ENCODE measurements at places on chromosomes 12 and 14.

DNA sequence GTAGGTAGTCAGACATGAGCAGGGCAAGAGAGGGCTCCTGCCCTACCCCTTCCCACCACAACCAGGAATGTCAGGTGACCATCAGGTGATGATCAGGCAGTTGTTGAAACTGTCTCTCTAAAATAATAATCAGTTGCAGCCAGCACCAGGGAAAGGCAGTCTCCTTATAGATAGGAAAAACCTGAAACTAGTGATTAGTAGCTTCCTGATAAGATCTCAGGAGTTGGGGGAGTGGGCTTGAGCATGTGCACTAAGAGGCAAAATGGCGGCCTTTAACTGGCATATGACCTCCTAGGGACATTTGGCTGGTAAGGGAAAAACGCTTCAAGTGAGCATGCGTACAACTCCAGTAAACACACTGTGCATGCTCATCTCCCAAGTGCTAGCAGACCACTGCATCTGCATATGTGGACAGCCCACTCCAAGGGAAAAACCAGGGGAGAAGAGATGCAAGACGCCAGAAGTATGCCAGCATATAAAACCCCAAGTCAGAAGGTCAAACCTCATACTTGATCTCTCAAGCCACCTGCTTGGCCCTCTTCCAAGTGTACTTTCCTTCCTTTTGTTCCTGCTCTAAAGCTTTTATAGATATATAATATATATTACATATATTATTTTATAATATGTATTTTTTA lies 37.1 kb downstream of the TGFB3 start:
- no peak for DNase-seq

- DNase-seq = no peak
These were observed 156.6 kb downstream of the CALM1 start for GRCh38 chr14:90553298-90553920.

DNA sequence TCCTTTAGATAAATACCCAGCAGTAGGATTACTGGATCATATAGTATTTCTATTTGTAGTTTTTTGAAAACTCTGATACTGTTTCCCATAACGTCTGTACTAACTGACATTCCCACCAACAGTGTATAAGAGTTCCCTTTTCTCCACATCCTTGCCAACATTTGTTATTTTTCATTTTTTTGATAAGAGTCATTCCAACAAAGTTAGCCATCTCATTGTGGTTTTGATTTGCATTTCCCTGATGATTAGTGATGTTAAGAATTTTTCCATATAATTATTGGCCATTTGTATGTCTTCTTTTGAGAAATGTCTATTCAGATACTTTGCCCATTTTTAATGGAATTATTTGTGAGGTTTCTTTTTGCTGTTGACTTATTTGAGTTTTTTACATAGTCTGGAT lies 486.0 kb downstream of the FLRT2 start:
- DNase-seq = peak; percentile 66

- no peak for DNase-seq
These were observed 331.6 kb upstream of the STXBP6 start for GRCh38 chr14:25381498-25381897.

GRCh38 chr14:103474893-103475292 lies 47.7 kb downstream of the CKB start:
- DNase-seq = no peak

- DNase-seq = no peak
These were observed 28.4 kb downstream of the AREL1 start for GRCh38 chr14:74684434-74684833.

- no peak for DNase-seq
These were observed 518.1 kb downstream of the TRHDE start for GRCh38 chr12:72790273-72790672.

- DNase-seq = no peak
These were observed 44.1 kb upstream of the FZD10 start for GRCh38 chr12:130118181-130118580.

- DNase-seq = no peak
These were observed 400.4 kb downstream of the ATP23 start for GRCh38 chr12:58341791-58342190.

DNA sequence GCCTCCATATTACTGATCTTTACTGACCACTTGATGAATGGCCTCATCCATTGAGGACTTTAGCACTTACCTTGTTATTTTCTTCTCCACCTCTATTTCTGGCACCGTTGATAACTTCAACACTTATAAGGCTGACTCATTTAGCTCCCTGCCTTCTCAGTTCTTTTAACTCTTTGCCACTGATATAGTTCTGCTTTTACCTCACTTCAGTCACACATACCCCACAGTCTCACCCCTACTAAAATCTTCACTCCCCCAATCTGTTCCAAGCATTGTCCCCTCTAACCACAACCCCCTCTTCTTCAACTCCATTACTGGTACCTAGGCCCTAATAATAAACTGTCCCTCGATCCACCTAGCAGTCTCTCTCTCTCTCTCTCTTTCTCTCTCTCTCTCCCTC lies 141.0 kb downstream of the PAH start:
- no peak for DNase-seq

GRCh38 chr14:99664937-99665273 lies 19.2 kb upstream of the CYP46A1 start:
- no peak for DNase-seq

DNA sequence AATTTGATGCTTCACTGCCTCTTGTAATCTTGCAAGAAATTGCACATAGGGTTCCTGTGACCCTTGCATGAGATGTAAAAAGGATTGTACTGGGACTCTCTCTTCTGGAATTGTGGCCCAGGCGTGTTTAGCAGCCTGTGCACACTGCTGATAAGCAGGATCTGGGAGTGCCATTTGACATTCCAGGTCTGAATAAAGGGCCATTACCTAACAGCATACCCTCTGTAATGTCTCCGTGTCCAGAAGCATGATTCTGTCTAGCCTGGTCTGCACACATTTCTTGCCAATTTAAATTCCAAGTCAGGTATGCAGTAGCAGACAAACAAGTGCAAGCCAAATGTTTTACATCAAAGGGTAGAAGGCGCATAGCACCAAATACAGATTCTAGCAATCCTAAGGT lies 18.1 kb upstream of the MAPKAPK5 start:
- no peak for DNase-seq

DNA sequence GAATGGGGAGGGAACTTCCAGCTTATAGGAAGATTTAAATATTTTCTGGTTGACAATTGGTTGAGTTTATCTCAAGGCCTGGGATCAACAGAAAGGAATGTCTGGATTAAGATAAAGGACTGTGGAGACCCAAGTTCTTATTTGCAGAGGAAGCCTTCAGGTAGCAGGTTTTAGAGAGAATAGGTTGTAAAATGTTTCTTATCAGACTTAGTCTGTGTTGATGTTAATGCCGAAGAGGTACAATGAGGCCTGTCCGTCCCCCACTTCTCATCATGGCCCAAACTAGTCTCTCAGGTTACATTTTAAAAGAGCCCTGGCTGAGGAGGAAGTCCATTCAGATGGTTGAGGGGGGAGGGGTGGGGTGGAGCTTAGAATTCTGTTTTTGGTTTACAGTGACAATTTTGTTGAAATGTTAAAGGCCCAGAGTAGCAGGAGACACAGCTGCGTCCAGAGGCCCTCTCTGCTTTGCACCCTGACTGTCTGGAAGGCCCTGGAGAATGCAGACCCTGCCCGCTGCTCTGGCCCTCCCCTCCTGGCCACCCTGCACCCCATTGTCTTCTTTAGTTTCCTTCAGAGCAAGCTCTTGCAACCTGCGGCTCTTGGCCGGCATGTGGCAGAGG lies 672.5 kb upstream of the TMEM132C start:
- DNase-seq = no peak

- peak; percentile 38 for DNase-seq
These were observed 198.4 kb downstream of the PPM1H start for GRCh38 chr12:62736596-62736995.

DNA sequence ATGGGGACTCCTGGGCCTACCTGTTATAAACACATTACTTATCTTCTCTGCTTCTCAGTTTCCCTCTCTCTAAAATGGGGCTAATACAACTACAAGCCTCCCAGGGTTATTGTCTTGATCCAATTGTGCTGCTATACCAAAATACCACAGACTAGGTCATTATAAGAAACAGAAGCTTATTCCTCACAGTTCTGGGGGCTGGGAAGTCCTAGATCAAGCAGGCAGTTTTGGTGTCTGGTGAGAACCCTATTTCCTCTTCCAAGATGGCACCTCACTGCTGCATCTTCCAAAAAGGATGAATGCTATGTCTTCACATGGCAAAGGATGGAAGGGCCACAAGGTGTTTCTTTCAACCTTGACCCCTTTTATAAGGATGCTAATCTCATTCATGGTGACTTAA lies 732.9 kb upstream of the TBX3 start:
- no peak for DNase-seq

DNA sequence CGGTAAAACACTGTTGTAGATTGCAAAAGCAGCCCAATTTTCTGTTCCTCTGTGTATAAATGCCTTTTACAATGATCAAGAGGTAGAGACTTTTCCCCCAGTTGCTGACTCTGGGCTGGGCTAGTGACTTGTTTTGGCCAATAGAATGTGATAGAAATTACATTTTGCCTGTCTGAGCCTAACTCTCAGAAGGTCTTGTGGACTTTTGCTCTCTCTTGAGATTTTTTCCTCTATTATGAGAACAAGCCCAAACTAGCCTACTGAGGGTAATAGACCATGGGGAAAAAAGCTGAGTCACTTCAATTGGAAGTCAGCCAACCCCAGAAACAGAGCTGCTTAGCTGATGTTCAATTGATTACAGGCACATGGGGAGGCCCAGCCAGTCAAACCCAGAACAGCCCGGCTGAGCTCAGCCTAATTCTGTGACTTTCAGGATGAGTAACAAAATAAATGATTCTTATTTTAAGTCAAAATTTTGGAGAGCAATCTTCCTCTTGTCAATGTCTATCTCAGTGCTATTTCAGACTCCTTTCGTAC lies 61.4 kb downstream of the MYF5 start:
- peak; percentile 67 for DNase-seq

- DNase-seq = no peak
These were observed 82.3 kb upstream of the SLC24A4 start for GRCh38 chr14:92240658-92241057.

DNA sequence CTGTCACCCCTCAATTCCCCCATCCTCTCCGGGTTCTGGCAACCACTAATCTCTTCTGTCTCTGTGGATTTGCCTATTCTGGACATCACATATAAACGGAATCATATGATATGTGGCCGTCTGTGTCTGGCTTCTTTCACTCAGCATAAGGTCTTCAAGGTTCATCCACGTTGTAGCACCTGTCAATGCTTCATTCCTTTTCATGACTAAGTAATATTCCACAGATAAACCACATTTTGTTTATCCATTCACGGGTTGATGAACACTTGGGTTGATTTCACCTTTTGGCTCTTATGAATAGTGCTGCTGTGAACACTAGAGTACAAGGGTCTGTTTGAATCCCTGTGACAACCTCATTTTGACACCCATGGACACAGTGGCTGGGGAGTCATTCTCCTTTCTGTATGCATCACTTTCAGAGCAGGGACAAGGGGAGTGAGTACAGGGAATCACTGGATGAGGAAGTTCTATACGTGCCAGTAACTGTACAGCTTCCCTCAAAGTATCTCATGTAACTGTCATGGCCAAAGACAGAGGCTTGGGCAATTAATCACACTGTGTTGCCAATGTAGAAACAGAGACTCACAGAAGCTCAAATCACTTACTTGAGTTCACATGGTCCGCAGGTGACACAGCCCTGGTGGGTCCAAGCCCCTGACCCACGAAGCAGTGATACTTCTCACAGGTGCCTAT lies 10.9 kb upstream of the TESC start:
- DNase-seq = no peak

- DNase-seq = no peak
These were observed 43.9 kb downstream of the FRS2 start for GRCh38 chr12:69514111-69514510.

DNA sequence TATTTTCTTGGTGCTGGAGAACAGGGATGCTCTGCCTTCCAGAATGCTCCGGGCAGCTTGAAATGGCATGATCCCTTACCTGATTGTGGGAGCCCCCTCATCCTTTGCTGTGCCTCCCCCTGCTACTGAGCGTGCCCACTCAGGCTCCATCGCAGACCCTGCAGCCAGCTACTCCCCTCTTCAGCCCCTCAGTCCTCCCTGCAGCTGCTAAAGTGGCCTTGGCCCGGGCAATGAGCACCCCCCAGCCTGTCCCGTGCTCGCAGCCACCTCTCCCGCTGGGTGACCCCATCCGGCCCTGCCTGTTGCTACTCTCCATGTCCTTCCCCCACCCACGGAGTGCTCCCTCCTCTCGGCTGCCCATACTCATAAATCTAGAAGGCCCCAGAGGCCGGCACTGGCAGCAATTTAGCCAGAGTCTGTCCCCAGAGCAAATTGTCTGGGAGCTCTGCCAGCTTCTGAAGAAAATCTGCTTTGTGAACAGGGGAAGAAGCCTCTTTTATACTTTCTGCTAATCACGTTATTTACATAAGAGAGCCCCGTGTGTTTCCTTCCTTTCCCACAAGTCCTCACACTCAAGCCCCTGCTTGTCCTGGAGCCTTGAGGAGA lies 143.7 kb upstream of the FRMD6 start:
- DNase-seq = no peak

- no peak for DNase-seq
These were observed 4.0 kb downstream of the ATG101 start for GRCh38 chr12:52073531-52074381.

- DNase-seq = no peak
These were observed 3.1 kb upstream of the MDM2 start for GRCh38 chr12:68804657-68805591.

- peak; percentile 55 for DNase-seq
These were observed 21.6 kb downstream of the GLTP start for GRCh38 chr12:109858764-109859163.

DNA sequence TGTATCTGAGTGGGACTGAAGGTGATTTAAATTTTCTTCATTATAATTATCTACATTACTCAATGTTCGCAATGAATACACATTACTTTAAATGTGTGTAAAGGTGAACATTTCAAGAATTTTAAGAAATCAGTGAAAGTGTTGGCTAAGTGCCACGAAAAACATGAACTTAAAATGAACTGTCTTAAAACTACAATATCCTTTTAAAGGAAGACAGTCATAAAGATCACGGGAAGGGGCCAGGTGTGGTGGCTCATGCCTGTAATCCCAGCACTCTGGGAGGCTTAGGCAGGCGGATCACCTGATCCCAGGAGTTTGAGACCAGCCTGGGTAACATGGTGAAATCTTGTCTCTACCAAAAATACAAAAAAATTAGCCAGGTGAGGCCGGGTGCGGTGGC lies 11.2 kb downstream of the MOK start:
- no peak for DNase-seq

DNA sequence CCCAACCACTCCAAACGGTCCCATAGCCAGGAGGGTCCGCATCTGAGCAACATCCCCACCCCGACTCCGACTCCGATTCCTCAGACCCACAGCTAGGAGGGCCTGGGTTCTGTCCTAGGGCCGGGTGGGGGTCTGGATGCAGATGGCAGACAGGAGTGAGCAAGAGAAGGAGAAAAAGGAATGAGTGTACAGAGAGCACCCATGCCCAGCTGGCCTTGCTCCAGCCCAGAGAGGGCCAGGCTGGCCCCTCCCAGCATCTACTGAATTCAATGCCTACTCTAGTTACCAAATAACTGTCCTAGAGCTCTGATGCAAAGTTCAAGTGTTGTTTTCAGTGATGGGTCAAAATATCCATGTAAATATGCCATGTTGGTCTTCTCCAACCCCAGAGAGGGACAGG lies 40.8 kb downstream of the VDR start:
- DNase-seq = no peak

- no peak for DNase-seq
These were observed 17.7 kb upstream of the MDM2 start for GRCh38 chr12:68790081-68790951.

- no peak for DNase-seq
These were observed 341.6 kb upstream of the FKBP4 start for GRCh38 chr12:2453076-2453760.
